Activated CD4-positive, alpha-beta T cell treated with anti-CD3 and anti-CD28 coated beads, Interleukin-2, amount 50 U/mL, for 16 hours (primary cell): ENCODE measurements at places on chromosomes 11 and 22.

- DNase-seq: no peak
Measured at GRCh38 chr11:61617515-61617914, 36.6 kb upstream of the SYT7 start.

DNA sequence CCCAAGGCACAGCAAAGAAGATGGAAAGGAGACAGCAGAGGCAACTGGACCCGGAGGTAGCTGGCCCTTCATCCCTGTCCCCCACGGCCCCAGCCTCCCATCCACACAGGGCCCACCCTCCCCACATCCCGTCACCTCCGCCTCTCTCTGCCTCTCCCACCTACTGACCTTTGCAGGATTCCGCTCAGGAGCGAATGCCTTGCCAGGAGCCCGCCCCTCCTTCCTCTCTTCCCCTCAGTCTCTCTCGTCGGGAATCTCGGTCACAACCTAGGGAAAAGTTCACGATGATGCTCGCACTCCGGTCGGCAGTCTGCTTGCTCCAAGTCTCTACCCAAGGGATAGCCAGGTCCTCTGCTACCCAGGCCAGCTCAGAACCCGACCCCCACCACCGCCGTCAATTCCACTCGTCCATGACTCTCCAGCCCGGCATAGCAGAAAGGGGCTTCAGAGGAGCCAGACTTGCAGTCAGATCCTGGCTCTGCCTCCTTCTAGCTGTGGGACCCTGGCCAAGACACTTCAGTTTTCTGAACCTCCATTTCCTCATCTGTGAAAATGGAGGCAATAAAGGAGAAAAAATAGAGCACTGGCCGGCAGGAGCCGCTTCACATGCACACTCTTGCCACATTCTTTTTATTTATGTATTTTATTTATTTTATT is 10.2 kb downstream of the AHNAK start:
- no peak for DNase-seq

- no peak for DNase-seq
Measured at GRCh38 chr11:8055091-8055835, 25.7 kb upstream of the TUB start.

DNA sequence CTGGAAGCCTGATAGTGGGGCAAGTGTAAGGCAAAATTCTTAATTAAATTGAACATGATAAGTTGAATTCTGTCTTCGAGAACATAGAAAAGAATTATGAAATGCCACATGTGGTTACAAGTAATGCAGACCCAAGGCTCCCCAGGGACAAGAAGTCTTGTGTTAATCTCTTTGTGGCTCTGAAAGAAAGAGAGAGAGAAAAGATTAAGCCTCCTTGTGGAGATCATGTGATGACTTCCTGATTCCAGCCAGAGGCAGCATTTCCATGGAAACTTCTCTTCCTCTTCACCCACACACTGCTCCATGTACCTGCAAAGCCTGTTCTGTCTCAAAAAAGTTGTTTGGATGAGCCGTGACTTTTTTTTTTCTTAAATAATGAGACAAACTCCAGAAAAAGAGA is 1.9 kb upstream of the TYR start:
- no peak for DNase-seq

GRCh38 chr22:20221421-20222340 is 46.4 kb downstream of the RTN4R start:
- no peak for DNase-seq

DNA sequence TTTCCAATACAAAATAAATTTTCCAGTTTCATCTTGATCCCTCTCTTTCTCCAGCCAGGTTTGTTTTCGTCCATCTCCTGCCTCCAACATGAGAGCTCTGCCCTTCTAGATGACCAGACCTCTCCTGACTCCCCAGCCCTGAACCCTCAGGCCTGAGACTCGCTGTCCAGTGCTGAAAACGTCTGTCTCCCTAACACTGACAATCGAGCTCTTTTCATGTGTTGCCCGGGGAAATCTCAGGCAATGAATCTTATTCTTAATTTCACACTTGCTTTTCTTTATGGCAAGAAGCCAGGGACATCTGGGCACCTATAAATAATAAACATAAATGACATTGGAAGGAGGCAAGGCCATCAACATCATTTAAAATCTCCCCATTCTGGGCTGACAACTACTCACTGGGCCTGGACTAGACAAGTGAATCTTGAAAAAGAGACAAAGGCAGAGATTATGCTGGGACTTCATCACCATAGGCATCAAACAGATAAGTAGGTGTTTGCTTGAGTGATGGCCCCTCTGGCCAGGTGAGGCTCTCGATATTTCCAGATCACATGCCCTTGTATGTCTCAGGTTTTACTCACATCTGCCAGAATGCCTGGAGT is 274.5 kb upstream of the B3GAT1 start:
- no peak for DNase-seq

- DNase-seq: no peak
Measured at GRCh38 chr22:29780748-29781676, 13.8 kb downstream of the UQCR10 start.

GRCh38 chr11:128906185-128907050 is 15.3 kb downstream of the KCNJ5 start:
- no peak for DNase-seq

DNA sequence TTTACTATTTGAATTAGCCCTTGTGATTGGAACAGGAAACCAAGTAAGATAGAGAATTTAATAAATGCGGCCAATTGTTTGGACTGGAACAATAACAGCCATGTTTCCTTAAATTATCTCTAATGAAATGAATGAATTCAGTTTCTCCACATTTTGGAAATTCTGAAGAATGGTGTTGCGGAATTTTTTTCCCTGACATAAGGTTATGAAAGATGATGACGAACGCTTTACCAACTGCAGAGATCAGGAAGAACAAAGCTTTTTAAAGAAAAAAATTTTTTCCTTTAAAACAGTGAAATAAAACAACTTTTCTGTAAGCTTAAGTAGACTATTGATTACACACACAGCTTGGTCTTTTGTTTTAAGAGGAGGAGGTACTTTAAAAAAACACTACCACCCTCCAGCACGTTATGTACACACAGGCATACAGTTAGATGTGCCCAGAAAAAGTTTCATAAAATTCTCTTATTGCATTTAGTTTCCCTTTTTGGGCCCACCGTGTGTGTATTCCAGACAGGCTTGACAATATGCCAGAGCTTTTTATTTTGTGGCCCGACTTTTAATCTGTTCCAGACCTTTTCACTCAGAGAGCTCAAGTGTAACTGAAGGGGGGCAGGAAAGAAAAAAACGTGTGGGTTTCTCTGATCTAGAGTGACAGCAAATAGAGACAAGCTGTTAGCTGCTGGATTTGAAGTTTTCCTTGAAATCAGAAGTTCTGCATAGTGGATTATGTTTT is 77.3 kb downstream of the YAP1 start:
- DNase-seq: no peak

- DNase-seq: no peak
Measured at GRCh38 chr22:44492036-44492405, 6.0 kb downstream of the RTL6 start.

- no peak for DNase-seq
Measured at GRCh38 chr22:35170716-35171697, 86.3 kb upstream of the HMGXB4 start.

GRCh38 chr11:62245271-62245753 is 3.3 kb downstream of the SCGB1D2 start:
- peak; percentile 8 for DNase-seq

DNA sequence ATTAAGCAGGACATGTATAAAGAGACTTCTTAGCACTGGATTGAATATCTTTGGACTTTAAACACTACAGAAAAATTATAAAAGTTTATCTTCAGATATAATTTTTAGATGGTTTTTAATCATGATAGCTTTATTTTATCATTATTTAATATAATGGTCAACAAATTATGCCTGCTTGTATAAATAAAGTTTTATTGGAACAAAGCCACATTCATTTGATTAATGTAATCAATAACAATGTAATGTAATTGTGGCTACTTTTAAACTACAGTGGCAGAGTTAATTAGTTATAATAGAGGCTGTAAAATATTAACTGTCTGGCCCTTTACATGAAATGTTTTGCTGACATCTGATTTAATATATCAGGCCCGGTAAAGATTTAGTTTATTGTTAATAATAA is 70.0 kb downstream of the STIM1 start:
- no peak for DNase-seq

GRCh38 chr11:12235947-12236743 is 125.8 kb downstream of the MICAL2 start:
- DNase-seq: peak; percentile 74

- no peak for DNase-seq
Measured at GRCh38 chr11:111983187-111983986, 41.8 kb upstream of the DLAT start.

DNA sequence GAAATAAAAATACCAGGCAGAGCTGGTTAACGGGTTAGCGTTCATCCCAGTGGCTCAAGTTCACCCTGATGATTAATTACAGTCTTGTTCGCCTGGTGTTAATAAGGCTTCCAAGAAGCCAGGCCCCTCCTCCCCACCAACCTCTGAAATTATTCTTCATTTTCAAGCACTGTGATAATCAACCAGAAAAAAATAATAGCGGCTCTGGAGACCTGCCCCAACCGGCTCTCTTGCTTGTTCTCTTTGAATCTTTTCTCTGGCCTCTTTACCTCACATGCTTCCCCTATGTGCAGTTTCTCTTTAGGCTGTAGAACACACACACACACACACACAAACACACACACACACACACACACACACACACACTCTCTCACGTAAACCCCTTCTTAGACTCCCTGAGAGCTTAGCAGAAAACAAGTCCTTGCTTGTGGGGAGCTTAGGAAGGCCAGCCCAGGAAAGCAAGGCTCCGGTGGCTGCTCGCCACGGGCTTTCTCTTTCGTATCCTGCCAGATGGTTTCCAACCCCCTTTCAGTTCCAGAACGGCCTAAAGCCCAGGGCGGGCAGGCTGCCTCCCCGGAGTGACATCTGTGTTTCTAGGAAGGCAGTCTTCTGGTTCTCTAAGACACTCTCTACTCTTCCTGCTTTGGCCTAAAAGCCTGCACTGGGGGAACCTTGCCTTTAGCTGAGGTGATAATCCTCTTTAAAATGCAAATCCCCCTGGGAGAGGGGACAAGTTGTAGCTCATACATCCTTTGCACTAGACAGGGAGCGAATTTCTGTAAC is 106.4 kb upstream of the SESN3 start:
- DNase-seq: peak; percentile 41

DNA sequence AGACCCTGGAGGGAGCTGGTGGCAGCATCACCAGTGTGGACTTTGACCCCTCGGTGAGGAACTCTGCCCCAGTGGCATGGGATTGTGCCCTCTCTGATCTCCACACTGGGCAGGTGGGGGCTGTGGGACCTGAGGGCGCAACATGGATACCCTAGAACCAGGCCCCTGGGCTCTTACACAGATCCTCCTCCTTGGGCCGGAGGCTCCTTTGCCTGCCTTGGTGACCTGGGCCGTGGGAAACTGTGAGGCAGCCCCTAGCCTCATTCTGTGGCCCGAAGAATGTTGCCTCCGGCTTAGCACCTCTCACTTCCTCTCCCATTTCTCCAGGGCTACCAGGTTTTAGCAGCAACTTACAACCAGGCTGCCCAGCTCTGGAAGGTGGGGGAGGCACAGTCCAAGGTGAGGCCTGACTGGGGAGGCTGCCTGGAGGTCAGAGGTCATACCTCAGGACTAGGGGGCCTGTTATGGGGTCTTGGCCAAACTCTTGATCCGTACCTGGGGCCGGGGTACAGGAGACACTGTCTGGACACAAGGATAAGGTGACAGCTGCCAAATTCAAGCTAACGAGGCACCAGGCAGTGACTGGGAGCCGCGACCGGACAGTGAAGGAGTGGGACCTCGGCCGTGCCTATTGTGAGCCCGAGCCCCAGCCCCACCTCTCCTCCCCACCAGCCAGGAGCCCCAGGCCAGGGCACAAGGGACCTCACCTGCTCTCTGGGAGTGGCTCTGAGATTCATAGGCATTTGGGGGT is 12.2 kb downstream of the ATG16L2 start:
- no peak for DNase-seq

- no peak for DNase-seq
Measured at GRCh38 chr22:19873960-19874306, 19.3 kb upstream of the GNB1L start.

DNA sequence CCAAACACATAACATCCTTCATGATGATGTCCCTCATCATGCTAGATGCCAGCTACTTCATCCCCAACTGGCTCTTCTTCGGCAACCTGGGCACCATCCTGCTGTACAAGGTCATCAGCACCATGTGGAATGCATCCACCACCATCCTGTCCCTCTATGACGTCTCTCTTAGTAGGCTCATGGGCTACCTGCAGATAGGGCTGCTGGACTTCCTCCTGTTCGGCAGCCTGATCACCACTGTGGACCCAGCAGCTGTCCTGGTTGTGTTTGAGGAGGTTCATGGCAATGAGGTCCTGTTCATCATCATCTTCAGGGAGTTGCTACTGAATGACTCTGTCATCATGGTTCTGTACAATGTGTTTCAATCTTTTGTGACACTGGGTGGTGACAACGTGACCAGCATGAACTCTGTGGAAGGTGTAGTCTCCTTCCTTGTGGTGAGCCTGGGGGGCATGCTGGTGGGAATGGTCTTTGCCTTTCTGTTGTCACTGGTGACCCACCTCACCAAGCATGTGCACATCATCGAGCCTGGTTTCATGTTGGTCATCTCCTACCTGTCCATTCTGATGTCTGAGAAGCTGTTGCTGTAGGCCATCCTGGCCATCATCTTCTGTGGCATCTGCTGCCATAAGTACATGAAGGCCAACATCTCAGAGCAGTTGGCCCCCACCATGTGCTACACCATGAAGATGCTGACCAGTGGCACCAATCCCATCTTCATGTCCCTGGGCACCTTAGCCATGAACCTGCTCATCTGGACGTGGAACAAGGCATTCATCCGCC is 120.7 kb upstream of the SERPIND1 start:
- DNase-seq: no peak

DNA sequence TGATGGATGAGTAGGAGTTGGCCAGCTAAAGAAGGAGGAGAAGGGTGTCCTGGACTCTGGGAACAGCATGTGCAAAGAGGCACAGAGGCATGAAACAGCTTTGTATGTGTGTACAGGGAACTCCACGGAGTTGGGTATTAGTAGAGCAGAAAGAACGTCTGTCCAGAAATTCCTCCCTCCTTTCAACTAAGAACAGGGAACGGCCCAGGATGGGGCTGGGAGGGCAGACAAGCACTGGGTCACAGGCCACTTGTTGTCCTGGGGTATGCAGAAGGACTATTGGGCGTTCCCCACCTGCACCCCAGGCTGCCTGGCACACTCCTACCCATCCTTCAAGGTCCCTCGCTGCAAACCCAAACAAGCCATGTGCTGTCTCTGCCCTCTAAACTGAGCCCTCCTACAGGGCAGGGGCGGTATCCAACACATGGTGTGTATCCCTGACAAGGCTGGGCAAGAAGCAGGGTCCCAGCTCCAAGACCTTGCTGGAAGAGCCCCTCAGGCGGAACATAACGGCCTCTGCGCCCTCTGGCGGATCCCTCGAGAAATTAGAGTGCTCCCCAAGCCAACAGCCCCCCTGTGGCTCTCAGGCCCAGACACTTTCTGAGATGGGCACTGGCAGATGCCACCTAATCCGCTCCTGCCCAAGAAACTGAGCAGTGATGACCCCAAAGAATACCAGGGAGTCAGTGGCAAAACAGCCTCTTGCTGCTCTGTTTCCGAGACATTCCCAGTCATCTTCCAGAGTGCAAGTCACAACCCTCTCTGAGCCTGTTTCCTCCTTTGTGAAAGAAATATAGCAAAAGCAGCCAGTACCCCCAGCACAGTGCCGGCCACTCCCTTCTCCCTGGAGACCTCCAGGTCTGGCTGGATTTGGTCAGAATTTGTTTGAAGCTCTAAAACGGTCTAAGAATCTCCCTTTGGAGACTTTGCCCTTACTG is 1.6 kb upstream of the ELFN2 start:
- DNase-seq: peak; percentile 56

GRCh38 chr11:22807855-22808570 is 21.6 kb downstream of the SVIP start:
- no peak for DNase-seq
